ENCODE measurements at places on chromosomes 16 and 17. TPM values are rescaled to one million over a fixed set of nuclear protein-coding genes. Genes with fewer than 3 reads are reported as not detected.

- H3K27ac ChIP-seq = no peak overlapping the region
- H3K4me1 ChIP-seq = peaks cover 12% of the 10 kb centered on the region
- no peak overlapping the region for H3K4me3 ChIP-seq
- no peaks in the 10 kb centered on the region for H3K36me3 ChIP-seq
These were observed 265.8 kb upstream of the TNRC6C start for GRCh38 chr17:77692571-77693161.

- no peaks in the 10 kb centered on the region for H3K36me3 ChIP-seq
- no peaks in the 10 kb centered on the region for H3K27me3 ChIP-seq
- H3K4me1 ChIP-seq = no peaks in the 10 kb centered on the region
- H3K4me3 ChIP-seq = no peak overlapping the region
- DNase-seq = no peak
These were observed 468.0 kb downstream of the TOX3 start for GRCh38 chr16:52078716-52079655.

GRCh38 chr16:85677383-85677967, 11.3 kb downstream of the GINS2 start:
- no peak overlapping the region for H3K27ac ChIP-seq
- H3K4me1 ChIP-seq = peaks cover 15% of the 10 kb centered on the region
- peaks cover 25% of the 10 kb centered on the region for H3K36me3 ChIP-seq
- H3K27me3 ChIP-seq = no peaks in the 10 kb centered on the region
- H3K4me3 ChIP-seq = no peak overlapping the region

GRCh38 chr16:9261376-9261775, 169.9 kb downstream of the HAPSTR1 start:
- H3K27me3 ChIP-seq = peaks cover 7% of the 10 kb centered on the region
- no peak for DNase-seq
- H3K4me3 ChIP-seq = no peak overlapping the region
- H3K27ac ChIP-seq = no peak overlapping the region
- no peaks in the 10 kb centered on the region for H3K36me3 ChIP-seq

GRCh38 chr17:49513641-49514040, 18.5 kb downstream of the NGFR start:
- no peaks in the 10 kb centered on the region for H3K36me3 ChIP-seq
- peak overlapping the region; percentile 83 for H3K27ac ChIP-seq
- DNase-seq = no peak
- H3K27me3 ChIP-seq = no peaks in the 10 kb centered on the region
- H3K4me3 ChIP-seq = no peak overlapping the region
- H3K4me1 ChIP-seq = peaks cover 17% of the 10 kb centered on the region

DNA sequence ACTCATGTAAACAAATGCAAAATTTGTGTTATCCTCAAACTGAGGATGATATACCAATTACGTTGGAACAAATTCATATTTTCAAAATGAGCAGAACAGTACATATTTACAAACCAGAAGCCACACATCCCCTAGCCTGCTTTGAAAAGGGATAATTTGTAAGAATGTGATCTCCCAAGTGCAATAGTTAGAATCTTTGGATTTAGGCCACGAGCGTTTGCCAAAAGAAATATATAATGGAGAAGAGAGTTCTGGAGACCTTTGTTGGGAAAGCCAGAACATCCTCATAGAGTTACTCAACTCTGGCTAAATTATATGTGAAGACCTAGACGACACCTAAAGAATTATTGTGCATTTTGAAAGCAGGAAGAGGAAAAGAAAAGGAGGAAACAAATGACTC, 449.3 kb downstream of the KCNJ2 start:
- no peak overlapping the region for H3K27ac ChIP-seq
- no peak for DNase-seq
- H3K27me3 ChIP-seq = no peaks in the 10 kb centered on the region
- H3K4me1 ChIP-seq = no peaks in the 10 kb centered on the region

- H3K4me1 ChIP-seq = peaks cover 64% of the 10 kb centered on the region
- H3K4me3 ChIP-seq = no peak overlapping the region
- no peaks in the 10 kb centered on the region for H3K36me3 ChIP-seq
- no peaks in the 10 kb centered on the region for H3K27me3 ChIP-seq
- H3K27ac ChIP-seq = no peak overlapping the region
These were observed 3.7 kb downstream of the NFE2L1 start for GRCh38 chr17:48051706-48052486.

GRCh38 chr16:11994143-11995119, 17.9 kb downstream of the SNX29 start:
- H3K36me3 ChIP-seq = no peaks in the 10 kb centered on the region
- no peak overlapping the region for H3K4me3 ChIP-seq
- H3K27me3 ChIP-seq = no peaks in the 10 kb centered on the region
- peaks cover 26% of the 10 kb centered on the region for H3K4me1 ChIP-seq
- peak; percentile 50 for DNase-seq
- peak overlapping the region; percentile 76 for H3K27ac ChIP-seq

- no peak overlapping the region for H3K4me3 ChIP-seq
- H3K4me1 ChIP-seq = peaks cover 22% of the 10 kb centered on the region
These were observed 2.4 kb downstream of the NUP93 start for GRCh38 chr16:56732366-56732765.

DNA sequence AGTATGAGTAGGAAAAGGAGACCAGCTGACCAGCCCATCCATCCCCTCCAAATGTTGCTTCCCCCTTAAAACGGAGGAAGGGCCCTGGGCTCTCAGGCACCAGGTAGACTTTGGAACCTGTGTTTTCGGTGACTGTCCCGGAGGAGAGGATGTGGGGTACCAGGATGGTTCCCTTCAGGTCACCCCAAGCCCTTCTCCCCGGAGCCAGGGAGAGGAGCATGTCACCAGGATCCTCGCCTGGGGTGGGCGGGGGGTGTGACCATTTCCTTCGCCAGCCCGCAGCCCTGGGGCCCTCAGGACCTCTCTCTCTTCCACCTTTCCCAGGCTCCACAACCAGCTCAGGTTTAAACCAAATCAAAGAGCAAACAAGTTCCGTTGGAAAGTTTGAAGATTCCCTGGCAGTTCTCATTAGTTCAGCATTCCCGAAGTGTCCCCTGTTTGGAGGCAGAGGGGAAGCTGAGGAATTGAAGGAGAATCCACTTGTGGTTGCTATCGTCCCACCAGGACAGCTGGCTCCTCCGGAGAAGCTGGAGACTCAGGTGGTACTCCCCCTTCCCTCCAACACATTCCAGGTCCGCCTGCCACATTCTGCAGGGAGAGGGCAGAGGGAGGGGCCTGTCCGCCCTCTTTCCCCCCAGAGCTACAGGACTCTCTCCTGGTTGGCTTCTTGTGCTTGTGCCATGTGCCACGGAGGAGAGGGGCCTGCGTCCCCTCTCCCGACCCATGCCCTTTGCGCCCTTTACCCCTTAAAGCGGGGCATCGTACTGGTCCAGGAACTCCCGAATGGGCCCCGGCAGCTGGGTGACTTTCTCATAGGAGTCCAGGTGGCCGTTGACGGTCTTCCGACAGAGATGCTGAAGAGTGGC, 2.0 kb downstream of the SOCS3 start:
- H3K4me3 ChIP-seq = no peak overlapping the region
- H3K27ac ChIP-seq = no peak overlapping the region
- H3K4me1 ChIP-seq = peaks cover 18% of the 10 kb centered on the region
- DNase-seq = no peak

DNA sequence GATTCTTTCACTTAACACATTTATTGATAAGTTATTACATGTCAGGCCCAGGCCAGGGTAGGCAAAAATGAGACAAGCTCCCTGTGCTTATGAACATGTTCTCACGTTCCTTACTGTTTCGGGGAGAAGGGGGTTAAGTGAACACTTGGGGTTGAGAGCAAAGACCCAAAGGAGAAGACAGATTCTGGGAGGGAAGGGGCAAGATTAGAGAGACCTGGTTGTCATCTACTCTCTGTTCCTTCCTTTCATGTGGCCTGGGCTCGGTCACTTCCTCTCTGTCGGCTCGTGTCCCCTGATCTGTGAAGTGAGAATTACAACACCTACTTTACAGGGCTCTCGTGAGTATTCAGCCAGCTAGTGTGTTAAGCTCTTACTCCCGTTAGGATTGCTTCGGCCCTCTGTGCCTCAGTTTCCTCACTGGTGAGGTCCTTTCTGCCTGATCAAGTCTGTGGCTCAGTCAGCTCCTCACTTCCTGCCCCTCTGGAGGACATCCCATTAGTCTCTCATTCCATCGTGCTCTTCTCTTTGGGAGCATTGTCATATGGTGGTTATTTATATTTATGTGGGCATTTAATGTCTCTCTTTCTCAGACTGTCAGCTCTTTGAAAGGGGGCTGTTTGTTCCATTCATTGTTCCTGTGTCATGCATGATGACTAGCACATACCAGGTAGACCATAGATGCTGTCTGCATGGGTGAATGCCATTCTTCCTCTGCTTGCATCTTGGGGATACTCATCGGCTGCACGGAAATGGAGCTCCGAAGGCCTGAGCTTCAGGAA, 38.9 kb downstream of the PLCG2 start:
- no peaks in the 10 kb centered on the region for H3K27me3 ChIP-seq
- H3K4me3 ChIP-seq = no peak overlapping the region
- H3K27ac ChIP-seq = no peak overlapping the region

GRCh38 chr16:6105115-6105514, 1007.5 kb upstream of the EEF2KMT start:
- H3K4me3 ChIP-seq = no peak overlapping the region
- H3K36me3 ChIP-seq = no peaks in the 10 kb centered on the region
- H3K27ac ChIP-seq = no peak overlapping the region
- H3K27me3 ChIP-seq = no peaks in the 10 kb centered on the region
- no peak for DNase-seq
- no peaks in the 10 kb centered on the region for H3K4me1 ChIP-seq

GRCh38 chr17:31274252-31274651, 22.8 kb downstream of the OMG start:
- no peak overlapping the region for H3K4me3 ChIP-seq
- H3K4me1 ChIP-seq = peaks cover 20% of the 10 kb centered on the region
- no peak overlapping the region for H3K27ac ChIP-seq
- H3K27me3 ChIP-seq = no peaks in the 10 kb centered on the region

GRCh38 chr17:77725846-77726245, 232.7 kb upstream of the TNRC6C start:
- no peak for DNase-seq
- no peaks in the 10 kb centered on the region for H3K36me3 ChIP-seq
- no peaks in the 10 kb centered on the region for H3K27me3 ChIP-seq

DNA sequence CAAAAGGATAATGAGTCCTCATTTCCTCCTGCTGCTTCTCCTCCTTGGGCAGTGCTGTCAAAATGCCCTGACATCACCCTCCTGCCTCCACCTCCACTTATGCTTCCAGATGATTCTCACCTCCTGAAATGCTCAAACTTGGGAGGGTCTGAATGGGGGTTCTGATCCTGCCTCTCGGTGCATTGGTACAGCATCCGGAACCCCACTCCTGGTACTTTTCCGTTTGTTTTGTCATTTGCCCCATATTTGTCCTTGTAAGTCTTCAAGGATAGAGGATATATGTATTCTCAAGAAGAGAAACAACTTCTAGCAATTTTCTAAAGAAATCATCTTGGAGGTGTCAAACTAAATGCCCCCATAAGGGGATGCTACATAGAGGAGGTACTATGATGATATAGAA, 148.3 kb downstream of the SHISA9 start:
- H3K27me3 ChIP-seq = no peaks in the 10 kb centered on the region
- H3K27ac ChIP-seq = no peak overlapping the region
- no peak overlapping the region for H3K4me3 ChIP-seq
- DNase-seq = no peak

- H3K36me3 ChIP-seq = no peaks in the 10 kb centered on the region
- no peaks in the 10 kb centered on the region for H3K4me1 ChIP-seq
- H3K27me3 ChIP-seq = no peaks in the 10 kb centered on the region
- DNase-seq = no peak
- H3K27ac ChIP-seq = no peak overlapping the region
These were observed 387.3 kb downstream of the HS3ST3B1 start for GRCh38 chr17:14688134-14688533.

DNA sequence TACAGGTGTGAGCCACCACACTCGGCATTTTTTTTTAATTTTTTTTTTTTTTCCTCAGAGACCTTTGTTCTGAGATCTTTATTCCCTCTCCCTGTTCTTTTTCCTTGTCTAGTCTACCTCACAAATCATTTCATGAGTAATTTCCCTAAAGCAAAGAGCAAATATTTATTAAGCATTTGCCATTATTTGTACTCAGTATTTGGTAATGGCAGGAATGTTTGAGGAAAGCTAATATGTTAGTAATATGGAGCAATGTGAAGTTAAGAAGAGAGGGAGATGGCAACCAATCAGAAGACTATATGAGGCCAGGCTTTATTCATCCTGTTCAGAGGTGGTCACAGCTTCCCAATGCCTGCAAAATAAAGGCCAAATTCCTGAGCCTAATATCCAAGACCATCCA, 13.3 kb downstream of the CENPV start:
- no peaks in the 10 kb centered on the region for H3K4me1 ChIP-seq
- H3K27ac ChIP-seq = no peak overlapping the region

GRCh38 chr17:17824119-17824782, 12.5 kb downstream of the SREBF1 start:
- H3K4me1 ChIP-seq = peaks cover 61% of the 10 kb centered on the region
- H3K27me3 ChIP-seq = no peaks in the 10 kb centered on the region
- H3K27ac ChIP-seq = peak overlapping the region; percentile 94
- H3K4me3 ChIP-seq = peak overlapping the region; percentile 78
- DNase-seq = peak; percentile 60

DNA sequence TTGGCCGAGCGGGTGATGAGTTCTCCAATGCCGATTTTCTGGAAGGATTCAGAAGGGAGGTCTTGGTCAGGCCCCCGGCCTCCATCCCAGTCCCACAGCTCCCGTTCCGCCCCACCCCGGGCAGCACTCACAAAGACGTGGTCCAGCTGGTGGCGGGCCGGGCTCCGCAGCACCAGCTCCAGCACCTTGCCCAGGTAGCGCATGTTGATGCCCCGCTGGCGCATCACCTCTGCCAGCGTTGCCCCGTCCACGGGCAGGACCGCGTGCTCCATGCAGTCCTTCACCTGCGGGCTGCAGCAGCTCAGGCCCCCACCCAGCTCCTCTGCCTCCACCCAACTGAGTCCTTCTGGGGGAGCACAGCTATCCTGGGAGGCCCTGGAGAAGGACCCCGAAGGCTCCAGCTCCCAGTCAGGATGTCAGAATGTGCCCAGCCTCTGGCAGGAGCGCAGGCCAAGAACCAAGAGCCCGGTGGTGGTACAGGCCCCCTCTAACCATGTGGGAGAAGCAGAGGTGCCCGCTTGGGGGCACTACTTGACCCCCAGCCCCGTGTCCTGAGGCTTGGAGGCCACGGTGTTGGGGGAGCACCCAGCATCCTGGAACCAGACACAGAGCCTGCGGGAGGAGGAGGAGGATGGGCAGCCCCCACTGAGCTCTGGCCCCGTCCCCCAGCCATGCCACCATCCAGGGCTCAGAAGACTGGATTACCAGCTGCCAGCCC, 16.2 kb downstream of the CLUH start:
- H3K4me3 ChIP-seq = no peak overlapping the region
- peak; percentile 18 for DNase-seq
- H3K27ac ChIP-seq = no peak overlapping the region
- H3K4me1 ChIP-seq = no peaks in the 10 kb centered on the region

GRCh38 chr17:13776027-13776551, 174.4 kb upstream of the HS3ST3A1 start:
- H3K4me1 ChIP-seq = no peaks in the 10 kb centered on the region
- H3K36me3 ChIP-seq = no peaks in the 10 kb centered on the region
- H3K27ac ChIP-seq = no peak overlapping the region
- H3K4me3 ChIP-seq = no peak overlapping the region
- H3K27me3 ChIP-seq = no peaks in the 10 kb centered on the region

The RAC3 gene
- polyA plus RNA-seq = 9.0 TPM

The LRRC37A gene
- 3.8 TPM for polyA plus RNA-seq

The SHISA9 gene
- polyA plus RNA-seq = 0.27 TPM

The SOCS1 gene
- 11.9 TPM for polyA plus RNA-seq

The GJD3 gene
- not detected for polyA plus RNA-seq

The GPR179 gene
- 0.05 TPM for polyA plus RNA-seq

The ABI3 gene
- 13.0 TPM for polyA plus RNA-seq

The MAPT gene
- 2.2 TPM for polyA plus RNA-seq
